ENCODE measurements at places on chromosomes 5 and 9. TPM values are rescaled to one million over a fixed set of nuclear protein-coding genes. Genes with fewer than 3 reads are reported as not detected.

CCDC187 gene
- total RNA-seq = under 0.01 TPM

RELL2 gene
- total RNA-seq = 4.9 TPM

BSPRY gene
- total RNA-seq = not detected

SRP19 gene
- total RNA-seq = 88.4 TPM

HMMR gene
- total RNA-seq = 99.1 TPM

PCDHA5 gene
- 0.11 TPM for total RNA-seq

CCL27 gene
- not detected for total RNA-seq

Data from uterine smooth muscle cell (primary cell).